ENCODE measurements at places on chromosomes 2 and 18.

GRCh38 chr18:74818516-74819175 lies 221.0 kb downstream of the ZNF407 start:
- DNase-seq = no peak

- DNase-seq = no peak
These were observed 61.2 kb upstream of the GPC1 start for GRCh38 chr2:240374085-240374907.

DNA sequence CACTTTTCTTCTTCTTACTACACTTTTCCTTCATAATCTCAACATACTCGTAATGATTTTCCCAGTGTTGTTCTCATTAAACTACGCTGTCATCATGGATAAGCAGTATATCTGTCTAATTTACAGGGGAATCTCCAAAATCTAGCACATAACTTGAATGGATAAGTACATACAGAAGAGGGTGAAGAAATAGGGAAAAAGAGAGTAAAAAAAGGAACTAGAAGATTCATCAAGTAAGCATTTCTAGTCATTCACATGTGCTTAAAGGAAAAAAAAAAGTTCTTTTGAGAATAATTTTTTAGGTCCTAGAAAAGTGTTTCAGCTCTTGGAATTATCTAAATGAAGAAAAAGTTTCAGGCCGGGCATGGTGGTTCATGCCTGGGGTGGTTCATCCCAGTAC lies 51.6 kb downstream of the SRBD1 start:
- no peak for DNase-seq

DNA sequence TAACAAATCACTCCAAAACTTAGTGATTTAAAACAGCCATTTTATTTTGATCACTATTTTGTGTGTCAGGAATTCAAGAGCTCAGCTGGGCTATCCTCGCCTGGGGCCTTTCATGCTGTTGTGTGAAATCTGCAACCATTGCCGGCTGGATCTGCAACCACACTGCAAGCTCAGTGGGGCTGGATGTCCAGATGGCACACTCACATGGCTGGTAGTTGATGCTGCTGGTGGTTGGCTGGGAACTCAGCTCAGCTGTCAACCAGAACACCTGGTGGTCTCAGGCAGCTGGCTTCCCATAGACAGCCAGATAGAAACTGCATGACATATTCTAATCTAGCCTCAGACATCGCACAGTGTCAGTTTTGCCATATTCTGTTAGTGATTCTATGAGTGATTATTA lies 30.6 kb upstream of the AP1S3 start:
- no peak for DNase-seq

DNA sequence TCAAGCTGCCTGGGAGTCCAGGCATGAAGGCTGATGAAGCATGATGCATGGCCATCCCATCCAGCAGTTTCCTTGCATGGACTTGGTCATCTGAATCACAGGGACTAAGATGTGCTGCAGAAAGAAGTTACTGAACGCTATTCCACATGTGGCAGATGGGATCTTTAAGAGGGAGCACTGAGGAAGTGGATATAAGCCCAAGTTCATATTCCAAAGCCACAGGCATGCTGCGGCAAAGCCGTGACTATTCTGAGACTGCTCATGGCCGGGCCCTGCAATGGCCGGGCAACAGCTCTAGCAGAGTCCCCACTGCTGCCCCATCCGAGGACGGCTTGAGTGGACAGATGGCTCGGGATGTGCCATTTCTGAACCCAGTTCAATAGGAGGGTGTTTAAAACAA lies 61.5 kb downstream of the STPG4 start:
- no peak for DNase-seq

DNA sequence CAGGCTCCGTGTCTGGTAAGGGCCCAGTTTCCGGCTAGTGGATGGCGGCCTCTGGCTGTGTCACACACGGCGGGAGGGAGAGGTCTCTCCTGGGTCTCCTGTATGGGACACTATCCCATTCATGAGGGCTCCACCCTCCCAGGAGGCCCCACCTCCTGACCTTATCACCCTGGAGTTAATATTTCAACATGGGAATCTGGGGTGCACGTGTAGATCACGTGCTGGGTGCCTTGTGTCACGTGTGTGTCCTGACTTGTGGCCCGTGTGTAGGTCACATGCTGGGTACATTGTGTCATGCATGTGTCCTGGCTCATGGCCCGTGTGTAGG lies 9.9 kb downstream of the NEU4 start:
- no peak for DNase-seq

DNA sequence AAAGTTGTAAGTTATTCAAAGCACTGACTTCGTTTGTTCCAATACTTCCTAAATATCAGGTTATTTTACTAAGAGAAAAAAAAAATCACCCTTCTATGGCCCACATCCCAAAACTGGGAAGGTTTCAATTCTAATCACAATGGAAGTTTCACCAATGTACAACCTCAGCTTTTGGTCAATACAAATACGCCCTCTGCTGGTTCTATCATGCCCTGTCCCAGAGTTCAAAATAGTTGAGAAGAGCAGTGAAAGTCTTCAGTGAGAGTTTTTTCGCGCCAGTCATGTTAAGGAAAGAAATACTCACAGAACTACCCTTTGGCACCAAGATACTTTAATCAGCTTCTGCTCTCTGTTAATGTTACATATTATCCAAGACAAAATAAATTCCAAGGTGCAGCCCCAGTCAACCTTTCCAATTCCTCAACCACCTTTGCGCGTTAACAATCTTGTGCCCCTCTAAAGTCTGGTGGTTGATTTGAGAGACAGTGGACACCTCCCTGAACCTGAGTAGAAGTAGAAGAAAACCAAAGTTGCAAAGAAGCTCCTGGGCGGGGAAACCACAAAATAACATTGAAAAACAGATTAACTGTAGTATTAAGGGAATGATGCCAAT lies 59.9 kb downstream of the SUMO1 start:
- DNase-seq = peak; percentile 63

GRCh38 chr2:119567292-119567691 lies 23.0 kb downstream of the CFAP221 start:
- DNase-seq = no peak

GRCh38 chr2:191846515-191847476 lies at the start of gene CAVIN2:
Gene CAVIN2, minus strand, starts transcription at chr2:191847088. Its CDS starts 163 bp downstream, at chr2:191846925.
- no peak for DNase-seq

DNA sequence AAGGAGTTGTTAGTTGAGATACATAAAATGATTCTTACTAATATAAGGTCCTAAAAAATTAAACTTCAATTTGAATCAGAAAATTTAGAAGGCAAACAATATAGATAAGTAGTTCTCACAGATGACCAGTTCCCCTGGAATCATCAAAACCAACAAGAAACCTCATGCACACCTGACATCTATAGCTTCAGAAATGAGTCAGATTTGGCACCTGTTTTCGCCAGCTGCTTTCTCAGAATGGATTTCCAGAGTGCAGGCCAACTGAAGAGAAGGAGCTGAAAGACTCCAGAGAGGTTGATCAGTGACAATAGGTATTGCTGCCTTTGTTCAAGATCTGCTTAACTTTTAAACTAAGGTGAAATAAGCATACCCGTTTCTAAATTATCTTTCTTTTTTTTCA lies 192.4 kb downstream of the RDH14 start:
- DNase-seq = no peak

- no peak for DNase-seq
These were observed at the start of gene CERKL for GRCh38 chr2:181656450-181657291. Gene CERKL, minus strand, starts transcription at chr2:181657105. Its CDS starts 99 bp downstream, at chr2:181657006.

DNA sequence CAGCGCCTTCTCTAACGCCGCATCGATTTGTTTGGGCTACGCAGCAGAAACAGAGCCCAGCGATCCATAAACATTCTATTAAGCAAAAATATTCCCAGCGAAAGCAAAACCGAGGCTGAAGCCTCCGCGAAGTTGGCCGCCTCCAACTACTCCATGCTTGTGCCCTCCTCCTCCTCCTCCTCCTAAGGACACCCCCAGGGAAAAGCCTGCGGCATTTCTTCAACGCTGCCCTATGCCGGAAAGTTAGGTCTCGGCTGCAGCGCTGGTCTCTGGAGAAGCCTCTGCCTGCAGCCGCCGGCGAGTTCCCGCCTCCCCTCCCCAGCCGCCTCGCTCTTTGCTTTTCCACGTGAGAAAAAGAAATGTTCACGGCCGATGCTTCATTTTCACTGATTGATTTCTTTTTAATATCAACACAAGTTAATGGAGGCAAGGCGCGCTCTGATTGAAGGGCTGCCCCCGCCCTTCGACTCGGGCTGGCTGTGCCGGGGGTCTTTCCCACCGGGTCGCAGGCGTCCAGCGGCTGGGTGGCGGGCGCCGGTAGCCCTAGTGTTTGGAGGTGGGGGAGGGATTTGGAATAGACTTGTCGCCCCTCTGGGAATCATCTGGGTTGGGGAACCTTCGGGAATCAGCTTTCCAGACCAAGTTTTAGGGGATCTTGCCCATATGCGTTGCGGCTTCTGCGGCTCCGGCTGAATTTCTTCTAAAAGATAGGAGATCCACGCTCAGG lies 3.9 kb downstream of the NRP2 start:
- no peak for DNase-seq

- DNase-seq = no peak
These were observed 9.3 kb downstream of the MAP4K4 start for GRCh38 chr2:101706819-101707177.

DNA sequence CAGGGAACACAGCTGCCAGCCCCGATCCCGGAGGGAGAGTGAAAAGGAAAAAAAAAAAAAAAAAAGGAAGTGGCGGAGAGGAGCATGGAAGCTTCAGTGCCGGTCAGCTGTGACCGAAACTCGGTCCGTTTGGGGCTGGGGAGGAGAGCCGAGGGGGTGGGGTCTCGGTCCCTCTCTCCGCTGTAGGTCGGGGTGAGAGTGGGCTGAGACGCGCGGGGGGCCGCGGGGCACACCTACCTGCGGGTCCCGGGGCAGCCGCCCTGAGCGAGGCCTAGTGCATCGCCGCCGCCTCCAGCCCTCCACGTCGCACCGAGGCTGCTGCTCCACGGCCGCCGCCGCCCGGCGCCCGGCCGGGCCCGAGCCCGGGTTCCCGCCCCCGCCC lies 536 bp downstream of the VPS54 start:
- DNase-seq = no peak

GRCh38 chr2:111108745-111109271 lies 11.9 kb upstream of the BCL2L11 start:
- DNase-seq = no peak

- DNase-seq = no peak
These were observed 34.9 kb downstream of the CTIF start for GRCh38 chr18:48573632-48574283.

GRCh38 chr2:206452750-206453149 lies 9.4 kb downstream of the ADAM23 start:
- DNase-seq = no peak

DNA sequence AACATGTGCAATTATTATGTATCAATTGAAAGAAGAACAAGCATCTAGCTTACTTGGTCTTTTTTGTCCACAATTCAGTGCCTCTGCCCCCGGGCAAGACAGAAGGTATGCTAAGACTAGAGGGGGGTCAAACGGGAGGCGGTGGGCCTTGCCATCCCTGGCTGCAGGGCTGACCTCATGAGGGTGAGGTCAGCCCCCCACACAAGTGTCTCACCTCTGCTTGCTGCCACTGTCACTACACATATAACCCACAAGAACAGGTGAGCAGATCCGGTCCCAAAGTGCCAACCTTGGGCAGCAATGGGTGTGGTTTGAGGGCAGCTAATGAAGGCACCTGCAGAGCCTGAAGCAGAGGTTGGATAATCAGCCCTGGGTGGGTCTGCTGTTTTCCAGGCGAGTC lies 71.5 kb downstream of the EDAR start:
- DNase-seq = no peak

GRCh38 chr2:168584911-168585310 lies 128.8 kb downstream of the CERS6 start:
- no peak for DNase-seq

DNA sequence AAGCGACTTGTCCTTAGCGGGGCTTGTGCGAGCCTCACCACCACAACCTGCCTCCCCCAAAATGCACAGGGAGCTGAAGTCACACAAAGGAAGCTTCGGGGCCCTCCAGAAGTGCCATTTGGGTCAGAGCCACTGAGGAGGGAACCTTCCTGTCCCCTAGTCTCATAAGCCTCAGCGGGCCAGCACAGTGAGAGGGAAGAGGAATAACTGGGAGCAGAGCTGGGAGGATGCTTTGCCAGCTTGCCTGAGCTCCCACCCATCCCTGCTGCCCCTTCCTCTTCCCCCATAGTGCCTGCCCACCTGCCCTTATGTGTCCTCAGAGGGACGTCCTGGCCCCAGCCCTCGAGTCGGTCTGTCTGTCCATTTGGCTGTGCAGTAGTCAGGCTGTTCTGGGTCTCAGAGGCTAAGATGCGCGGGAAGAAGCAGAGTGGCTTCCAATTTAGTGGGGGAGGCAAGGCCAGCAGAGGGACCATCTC lies 51.8 kb upstream of the GPR17 start:
- no peak for DNase-seq

- no peak for DNase-seq
These were observed 157.4 kb downstream of the AFF3 start for GRCh38 chr2:99984799-99985515.

DNA sequence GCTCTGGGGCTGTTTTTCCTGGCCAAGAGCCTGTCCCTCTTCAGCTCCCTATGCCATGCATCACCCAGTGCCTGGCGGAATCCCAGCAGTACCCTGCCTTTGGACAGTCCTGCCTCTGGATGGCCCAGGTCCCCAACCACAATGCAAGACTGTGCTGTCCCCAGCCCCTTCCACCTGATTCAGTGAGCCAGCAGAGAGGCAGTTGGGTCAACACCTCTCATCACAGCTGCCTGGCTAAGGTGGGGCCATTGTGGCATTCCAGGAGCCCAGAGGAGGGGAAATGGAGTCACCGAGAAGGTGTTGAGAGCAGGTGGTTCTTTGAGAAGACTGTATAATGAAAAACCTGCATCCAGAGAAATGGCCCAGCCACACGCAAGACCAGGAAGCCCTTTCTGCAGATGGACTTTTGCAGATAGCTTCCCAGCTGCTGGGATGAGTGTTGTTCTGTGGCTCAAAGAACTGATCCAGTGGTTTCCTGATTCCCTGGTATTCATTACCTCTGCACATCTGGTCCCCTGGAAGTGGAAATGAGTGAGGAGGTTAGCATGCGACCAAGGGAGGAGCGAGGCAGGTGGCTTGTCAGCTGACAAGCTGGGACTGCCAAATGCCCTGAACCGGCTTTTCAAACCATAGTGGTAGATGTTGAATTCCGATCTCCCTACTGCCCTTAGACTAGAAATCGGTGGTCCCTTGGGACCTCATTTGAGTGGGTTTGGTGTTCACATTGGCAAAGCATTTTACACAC lies 1.7 kb upstream of the ASPRV1 start:
- no peak for DNase-seq
